Sciatic nerve (tissue), 2 donors: ENCODE measurements at places on chromosomes 7 and 10. TPM values are rescaled to one million over a fixed set of nuclear protein-coding genes. Genes with fewer than 3 reads are reported as not detected.
A peak's percentile ranks its signal among the peaks of the same experiment; 100 is the strongest.

The UCN3 gene
- not detected for total RNA-seq

The OR6B1 gene
- not detected for total RNA-seq

The LEP gene
- total RNA-seq = 7.2 TPM

The RPEL1 gene
- not detected for total RNA-seq

The VSTM4 gene
- 16.4 TPM for total RNA-seq

The FRAT1 gene
- total RNA-seq = 4.1 TPM

The UNCX gene
- not detected for total RNA-seq

The TAS2R3 gene
- 6.1 TPM for total RNA-seq

The CYP3A4 gene
- total RNA-seq = not detected

The SGPL1 gene
- 44.6 TPM for total RNA-seq

DNA sequence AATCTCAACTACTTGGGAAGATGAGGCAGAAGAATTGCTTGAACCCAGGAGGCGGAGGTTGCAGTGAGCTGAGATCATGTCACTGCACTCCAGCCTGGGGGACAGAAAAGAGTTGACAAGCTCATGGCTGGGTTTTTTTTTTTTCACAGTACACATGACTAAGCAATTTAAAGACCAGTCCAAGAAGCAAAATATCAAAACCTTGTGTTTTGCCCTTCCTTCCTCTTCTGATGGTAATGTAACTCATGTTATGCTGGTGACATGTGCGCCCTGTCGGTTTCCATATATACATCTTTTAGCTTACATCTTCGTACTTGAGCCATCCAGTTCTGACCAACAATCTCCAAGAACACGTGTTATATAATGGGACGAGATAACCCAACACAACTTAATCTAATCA is 237.7 kb upstream of the PLXDC2 start:
- DNase-seq = no peak

GRCh38 chr7:21134631-21135030 is 293.3 kb upstream of the SP4 start:
- DNase-seq = no peak

DNA sequence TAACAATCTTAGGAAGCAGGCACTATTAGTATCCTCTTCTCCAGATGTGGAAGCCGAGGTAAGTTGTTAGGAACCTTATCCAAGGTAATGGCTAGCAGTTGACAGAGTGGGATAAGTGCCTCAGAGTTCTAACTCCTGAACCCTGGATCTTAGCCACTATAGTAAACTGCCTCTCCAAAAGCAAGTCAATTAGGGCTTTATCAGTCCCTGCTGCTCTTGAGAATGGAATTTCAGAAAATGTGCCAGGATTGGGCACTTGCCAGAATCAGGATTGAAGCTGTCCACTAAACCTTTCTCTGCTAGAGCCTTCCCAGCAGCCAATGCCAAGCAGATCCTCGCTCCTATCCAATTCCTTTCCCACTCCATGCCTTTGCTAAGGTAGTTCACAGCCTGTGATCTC is 777.5 kb upstream of the POM121L12 start:
- no peak for DNase-seq

- peak; percentile 59 for DNase-seq
Observed at GRCh38 chr10:15035385-15036301, 8.1 kb upstream of the OLAH start.

- DNase-seq = no peak
Observed at GRCh38 chr10:6465437-6465836, 114.6 kb downstream of the PRKCQ start.

DNA sequence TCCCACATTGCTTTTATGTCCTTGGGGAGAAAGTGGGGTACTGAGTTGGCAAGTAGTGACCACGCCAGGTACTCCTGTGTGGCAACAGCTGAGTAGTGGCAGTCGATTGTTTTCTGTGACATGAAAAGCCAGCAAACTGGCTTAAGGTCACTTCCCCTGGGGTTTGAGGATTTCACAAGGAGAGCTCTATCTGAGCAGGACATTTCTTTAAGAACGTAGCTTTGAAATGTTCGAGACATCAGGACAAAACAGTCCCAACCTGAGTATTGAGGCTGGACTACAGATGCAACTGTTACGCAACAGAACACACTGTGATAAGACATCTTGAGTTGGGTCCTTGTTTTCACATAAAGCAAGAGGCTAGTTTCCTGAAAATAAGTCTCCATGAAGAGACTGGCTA is 146.7 kb upstream of the KLF14 start:
- DNase-seq = no peak

DNA sequence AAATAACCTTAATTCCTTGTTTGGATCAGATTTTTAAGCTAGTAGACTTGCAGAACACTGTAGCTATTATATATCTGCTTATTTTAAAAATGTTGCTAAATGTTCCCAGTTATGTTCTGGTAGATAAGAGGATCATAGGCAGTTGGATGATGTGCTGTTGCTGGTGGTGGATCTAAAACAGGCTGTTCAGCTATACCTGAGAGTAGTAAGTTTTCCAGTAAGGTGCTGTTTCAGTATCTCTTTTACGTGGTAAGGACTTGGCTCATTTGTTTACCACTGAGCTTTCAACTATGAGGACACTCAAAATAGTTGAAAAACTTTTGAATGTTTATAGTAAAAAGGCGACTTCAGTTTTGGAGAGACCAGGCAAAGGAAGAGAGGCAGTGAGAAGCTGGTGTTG is 180.9 kb downstream of the CDK14 start:
- DNase-seq = no peak

DNA sequence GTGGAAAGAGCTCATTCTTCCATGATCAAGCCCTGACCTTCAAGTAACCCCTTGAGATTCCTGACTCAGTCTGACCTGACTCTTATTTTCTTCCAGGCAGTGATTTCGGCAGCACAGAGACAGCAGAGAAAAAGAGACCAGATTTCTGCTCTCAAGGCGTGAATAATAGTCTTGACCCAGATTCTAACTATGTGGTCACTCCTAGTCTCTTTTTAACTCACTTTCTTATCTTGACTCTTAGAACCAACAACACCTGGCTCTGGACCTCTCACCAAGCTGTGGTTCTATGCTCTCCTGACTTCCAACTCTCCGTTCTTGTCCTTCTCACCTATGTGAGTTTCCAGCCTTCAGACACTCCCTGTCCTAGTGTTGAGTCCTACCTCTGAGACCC is 36.9 kb upstream of the KDM7A start:
- no peak for DNase-seq

GRCh38 chr7:24764011-24764410 is 6.7 kb upstream of the GSDME start:
- DNase-seq = no peak

GRCh38 chr10:130160775-130161174 is 24.6 kb downstream of the GLRX3 start:
- no peak for DNase-seq

DNA sequence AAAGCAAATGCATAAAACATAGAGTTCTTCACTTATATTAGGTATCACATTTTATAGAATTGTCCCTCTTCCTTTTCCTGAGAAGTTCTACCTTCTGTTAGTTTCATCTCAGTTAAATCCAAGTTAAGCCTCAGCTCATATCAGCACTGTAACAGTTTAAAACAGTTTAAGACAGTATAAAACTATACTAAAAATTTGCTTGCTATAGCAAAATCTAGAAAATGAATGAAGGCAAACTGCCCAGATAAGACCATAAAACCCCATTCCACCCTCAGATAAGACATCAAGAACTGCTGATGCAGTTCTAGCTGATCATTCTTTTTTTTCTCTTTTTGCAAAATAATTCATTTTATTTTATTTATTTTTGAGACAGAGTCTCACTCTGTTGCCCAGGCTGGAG is 177.2 kb downstream of the RNF133 start:
- no peak for DNase-seq

DNA sequence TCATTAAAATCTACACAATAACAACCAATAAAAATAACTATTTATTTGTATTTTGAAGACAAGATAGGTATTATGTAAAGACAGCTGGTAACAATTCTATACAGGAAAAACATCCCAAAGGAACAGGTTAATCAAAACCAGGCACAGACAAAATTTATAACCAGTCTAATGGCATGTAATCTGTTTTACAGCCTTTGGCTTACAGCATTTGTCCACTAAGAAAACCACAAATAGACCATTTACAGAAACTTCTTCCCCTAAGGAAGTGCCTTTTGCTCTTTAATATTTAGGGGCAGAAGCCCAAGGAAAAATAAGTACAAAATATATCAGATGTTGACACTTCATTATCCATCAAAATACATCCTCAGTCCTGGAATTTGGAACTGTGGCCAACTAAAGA is 65.0 kb downstream of the SVIL start:
- no peak for DNase-seq

DNA sequence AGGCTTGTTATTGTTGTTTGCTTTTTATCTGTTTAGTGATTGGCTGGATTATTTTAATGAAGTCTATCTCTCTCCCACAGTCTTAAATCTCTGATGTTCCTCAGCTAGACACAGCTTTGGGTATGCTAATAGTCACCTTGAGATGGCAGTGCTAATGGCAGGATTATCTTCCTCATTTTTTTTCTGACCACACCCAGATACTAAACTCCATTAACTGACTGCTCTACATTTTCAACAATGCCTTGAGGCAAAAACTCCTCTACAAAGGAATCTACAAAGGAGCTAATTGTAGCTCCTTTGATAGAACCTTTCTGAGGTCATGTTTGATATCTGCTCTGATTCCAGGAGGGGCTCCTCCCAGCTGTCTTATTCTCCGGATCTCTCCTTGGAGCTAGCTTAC is 122.6 kb downstream of the HBP1 start:
- DNase-seq = no peak

DNA sequence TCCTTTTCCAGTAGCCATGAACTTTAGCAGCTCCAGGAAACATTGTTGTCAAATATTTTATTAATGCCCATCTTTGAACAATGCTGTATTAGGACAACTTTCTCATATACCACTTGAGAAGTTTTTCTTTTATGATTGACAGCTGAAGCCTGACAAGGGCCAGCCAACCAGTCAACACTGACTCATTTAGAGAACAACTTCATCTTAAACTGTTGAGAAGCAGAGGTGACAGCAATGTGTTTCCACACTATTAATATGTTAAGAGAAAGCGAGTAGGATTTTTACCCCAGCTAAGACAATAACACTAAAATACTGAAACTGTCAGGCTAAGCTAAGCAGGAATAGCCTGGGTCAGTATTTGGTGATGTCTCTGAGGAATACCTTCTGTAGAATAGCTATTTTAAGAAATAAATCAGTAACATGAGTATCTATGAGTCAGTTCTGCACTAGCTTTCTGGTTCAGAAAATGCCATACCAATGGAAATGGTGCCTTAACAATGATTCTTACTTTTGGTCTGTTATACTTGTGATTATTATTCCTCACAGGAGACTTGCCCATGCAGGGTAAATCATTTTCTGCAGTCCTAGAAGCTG is 168.8 kb upstream of the POT1 start:
- no peak for DNase-seq

DNA sequence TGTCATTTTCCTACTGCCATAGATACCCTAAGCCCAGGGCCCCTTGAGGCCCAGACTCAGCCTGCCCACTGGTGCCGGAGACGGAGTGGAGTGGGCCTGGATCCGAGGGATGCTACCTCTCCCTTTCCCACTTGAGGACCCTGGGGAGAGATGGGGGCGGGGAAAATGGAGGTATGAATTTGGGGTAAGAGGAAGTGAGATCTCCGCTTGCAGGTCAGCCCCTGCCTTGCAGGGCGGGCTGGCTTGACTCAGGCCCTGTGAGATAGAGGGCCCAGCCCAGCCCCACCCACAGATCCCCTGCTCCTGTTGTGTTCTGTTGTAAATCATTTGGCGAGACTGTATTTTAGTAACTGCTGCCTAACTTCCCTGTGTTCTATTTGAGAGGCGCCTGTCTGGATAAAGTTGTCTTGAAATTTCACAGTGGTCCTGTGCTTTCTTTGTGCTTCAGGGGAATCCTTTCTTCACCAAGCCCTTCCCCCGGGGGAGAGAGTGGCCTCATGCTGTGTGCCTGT is 13.2 kb downstream of the YKT6 start:
- peak; percentile 49 for DNase-seq

GRCh38 chr7:107978815-107979408 is 24.0 kb downstream of the LAMB1 start:
- DNase-seq = no peak

- DNase-seq = no peak
Observed at GRCh38 chr7:130990178-130990832, 256.3 kb upstream of the KLF14 start.

DNA sequence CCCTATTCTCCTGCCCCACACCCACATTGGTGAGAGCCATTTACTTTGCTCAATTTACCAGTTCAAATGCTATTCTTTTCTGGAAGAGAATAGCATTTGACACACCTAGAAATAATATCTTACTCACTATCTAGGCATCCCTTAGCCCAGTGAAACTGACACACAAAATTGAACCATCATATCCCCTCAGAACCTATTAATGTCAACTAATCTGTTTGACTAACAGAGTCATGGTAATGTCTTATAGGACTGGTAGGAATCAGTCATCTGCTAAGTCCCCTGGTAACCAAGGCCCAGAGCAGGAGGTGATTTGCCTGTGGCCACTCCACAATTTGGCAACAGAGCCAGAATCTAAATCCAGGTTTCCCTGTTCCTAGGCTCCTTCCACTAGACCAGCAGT is 63.3 kb downstream of the PPP1R3C start:
- no peak for DNase-seq

- no peak for DNase-seq
Observed at GRCh38 chr10:80356563-80356988, at the start of the genes DYDC1 and DYDC2. Gene DYDC1 (minus strand): TSS chr10:80356755. CDS start chr10:80352601, 4,154 bp downstream. Gene DYDC2 (plus strand): TSS chr10:80356781. CDS start chr10:80362444, 5,663 bp downstream.

DNA sequence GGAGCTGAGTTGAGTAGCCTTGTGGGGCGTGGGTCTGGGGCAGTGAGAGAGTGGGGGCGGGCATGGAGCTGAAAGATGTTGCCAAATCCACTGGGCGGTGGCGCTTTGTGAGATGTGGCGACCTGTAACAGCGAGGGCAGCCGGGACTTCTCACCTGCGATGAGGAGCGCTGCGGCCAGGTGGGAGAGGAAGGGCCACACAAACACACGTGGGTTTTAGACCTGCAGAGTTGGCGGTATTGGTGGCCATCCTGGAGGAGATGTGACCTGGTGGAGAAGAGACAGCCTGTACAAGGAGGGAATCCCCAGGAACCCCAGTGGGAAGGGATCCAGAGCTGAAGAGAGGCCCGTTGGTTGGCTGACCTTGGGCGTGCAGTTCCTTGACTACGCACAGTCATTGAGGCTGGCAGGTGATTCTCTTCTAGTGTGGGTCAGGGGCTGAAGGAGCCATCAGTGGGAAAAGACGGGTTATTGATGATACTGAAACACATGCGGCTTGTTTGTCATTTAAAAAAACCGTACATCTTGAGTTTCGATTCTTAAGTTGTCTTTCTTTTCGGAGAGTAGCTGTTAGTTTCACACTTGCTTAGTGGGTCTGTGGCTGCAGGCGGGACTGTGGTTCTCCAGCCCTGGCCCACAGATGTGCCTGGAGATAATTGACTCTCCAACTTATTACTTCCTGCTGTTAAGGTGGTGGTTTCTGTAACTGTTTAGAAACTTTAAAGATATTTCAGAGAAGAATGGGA is 2.4 kb downstream of the CHST12 start:
- DNase-seq = no peak

GRCh38 chr7:17668122-17668521 is 272.2 kb downstream of the SNX13 start:
- DNase-seq = no peak

DNA sequence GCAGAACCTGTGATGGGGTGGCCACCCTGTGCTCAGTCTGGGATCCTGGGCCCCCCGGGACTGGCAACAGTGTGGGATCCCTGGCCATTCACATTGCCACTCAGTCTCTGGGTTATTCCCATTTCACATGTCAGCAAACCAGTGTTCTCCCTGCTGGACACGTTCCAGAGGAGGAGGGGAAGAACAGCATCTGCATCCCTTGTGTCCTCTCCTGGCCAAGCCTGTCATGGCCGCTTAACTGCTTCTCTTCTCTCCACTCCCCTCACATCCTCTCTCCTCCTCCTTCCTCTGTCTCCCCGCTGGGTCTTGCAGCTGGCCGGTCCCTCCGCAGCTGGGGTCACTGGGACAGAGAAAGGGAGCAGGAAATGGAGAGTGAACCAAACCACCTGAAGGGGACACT is 74.4 kb downstream of the C10orf105 start:
- no peak for DNase-seq
